Nucleus accumbens (tissue), 56 donors: ENCODE measurements at places on chromosomes 4 and X.

DNA sequence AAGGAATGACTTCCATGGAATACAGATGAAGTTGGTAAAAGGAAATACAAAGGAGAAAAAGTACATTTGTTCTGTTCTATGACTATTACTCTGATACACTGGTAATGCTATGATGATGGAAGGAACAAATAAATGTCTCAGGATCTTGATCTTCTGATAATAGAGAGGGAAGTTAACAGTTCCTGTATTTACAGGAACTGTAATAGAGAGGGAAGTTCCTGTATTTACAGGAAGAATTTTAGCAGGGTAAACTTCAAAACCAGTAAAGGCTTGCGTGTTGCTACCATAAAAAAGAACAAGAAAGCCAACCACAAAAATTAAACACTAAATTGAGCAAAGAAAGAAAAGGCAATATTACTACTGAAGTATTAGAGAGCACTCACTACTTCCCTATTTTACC lies 91.7 kb upstream of the HPGD start:
- no peak for DNase-seq

DNA sequence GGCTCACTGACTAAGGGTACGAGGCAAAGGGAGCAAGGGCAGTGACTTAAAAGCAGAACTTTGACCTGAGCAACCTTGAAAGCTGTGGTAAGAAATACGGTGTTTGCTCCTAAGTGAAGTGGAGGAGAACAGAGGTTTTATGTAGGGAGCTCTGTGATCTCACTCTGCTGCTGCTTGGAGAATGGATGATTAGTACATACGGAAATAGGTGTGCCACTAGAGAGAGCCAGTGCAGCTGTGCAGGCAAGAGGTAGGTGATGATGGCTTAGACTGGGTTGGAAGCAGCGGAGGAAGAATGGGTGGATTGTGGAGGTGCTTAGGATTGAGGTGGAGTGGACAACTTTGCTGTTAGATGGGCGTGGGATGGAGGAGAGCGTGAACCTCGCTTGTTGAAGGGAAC lies 85.0 kb downstream of the FAM193A start:
- DNase-seq, result no peak

GRCh38 chr4:76714226-76714625 lies 183.7 kb downstream of the SOWAHB start:
- DNase-seq, result no peak

GRCh38 chrX:83829874-83830273 lies 31.1 kb upstream of the CYLC1 start:
- DNase-seq, result no peak

DNA sequence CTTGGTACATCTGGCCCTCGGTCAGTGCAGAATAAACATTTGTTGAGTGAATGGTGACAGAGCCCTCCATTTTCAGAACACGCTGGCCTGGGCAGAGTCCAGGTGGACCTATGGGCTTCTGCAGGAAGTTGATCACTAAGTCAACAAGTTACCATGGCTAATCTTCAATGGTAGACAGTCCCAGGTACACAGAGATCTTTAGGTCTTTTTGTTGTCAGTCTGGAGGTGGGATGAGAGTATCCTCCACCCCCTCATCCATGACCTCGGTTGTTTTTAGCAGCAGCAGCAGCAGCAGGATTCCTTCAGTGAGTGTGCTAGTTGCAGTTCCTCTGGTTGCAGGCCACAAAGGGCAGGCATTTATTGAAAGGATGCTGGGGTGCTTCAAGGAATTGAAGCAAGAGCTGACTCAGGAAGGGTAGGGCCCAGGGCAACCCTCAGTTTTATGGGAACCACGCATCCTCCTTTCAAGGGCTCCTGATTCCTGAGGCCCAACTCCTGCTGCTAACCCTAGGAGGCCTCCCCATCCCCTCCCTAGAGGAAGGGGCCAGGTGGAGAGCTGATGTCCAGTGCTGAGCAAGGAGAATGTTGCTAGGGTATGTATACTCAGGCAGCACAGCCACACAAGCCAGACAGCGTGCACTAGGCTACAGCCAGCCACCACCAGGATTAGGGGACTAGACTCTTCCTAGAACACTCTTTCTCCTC lies 1.7 kb upstream of the USP27X start:
- DNase-seq, result no peak

DNA sequence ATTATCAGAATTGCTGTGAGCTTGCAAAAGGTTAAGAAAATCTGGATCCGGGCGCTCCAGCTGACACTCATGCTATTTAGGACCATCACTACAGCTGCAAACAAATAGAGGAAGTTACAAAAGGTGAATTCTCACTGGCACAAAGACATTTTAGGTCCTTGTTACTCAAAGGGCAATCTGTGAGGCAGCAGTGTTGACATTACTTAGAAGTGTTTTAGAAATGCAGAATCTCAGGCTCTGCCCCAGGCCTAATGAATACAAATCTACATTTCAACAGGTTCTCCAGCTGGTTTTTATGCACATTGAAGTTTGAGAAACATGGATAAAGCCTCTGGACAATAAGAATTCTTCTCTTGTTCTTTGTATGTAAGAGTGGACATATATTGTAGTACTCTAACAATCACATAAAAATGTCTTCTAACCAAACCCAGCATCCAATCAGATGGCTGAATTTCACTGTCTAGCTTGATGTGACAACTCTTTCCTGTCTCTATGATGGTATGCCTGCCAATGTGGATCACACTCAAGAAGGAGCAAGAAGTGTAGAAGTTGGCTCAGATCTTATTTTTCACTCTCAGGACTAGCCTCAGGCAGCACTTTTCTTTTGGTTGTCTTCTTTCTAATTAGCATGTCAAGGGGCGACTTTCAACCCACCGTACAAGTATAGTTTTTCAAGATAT lies 18.8 kb downstream of the SLC7A11 start:
- no peak for DNase-seq

GRCh38 chr4:53908661-53909078 lies 155.7 kb downstream of the CHIC2 start:
- peak; percentile 37 for DNase-seq

- DNase-seq, result no peak
These were observed 26.4 kb downstream of the SPIN3 start for GRCh38 chrX:56968980-56969379.

DNA sequence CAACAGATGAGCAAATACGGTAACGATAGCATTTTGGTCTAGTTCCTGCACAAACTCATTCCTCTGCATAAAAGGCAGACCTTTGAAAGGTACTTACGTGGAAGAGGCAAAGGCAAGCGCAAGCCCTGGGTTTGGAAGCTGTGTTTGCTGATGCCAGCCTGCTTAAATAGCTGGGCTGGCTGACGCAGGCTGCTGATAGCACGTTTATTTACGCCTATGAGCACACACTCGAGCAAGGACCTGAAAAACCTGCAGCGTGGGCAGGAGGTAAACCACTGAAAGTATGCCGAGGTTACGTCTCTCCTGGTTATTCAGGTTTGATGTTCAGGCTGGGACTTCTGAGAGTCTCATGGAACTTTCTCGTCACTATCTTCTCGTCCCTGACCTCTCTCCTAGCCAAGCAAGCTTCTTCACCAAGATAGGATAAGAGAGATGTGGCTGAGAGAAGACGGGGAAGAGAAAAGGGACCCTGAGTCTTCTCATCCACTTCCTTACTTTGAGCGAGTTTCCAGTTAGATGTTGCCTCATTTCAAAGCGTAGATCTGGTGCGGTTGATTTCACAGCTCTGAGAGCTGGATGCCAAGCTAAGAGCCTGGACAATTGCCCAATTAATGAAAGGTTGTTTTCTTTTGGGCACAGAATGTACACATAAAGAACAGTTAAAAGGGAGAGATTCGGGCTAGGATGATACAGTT lies at the start of gene HOPX:
HOPX (minus strand) TSS at position 139 of the 695 bp plus-strand sequence. CDS start 23,480 bp downstream, outside the sequence.
- no peak for DNase-seq

DNA sequence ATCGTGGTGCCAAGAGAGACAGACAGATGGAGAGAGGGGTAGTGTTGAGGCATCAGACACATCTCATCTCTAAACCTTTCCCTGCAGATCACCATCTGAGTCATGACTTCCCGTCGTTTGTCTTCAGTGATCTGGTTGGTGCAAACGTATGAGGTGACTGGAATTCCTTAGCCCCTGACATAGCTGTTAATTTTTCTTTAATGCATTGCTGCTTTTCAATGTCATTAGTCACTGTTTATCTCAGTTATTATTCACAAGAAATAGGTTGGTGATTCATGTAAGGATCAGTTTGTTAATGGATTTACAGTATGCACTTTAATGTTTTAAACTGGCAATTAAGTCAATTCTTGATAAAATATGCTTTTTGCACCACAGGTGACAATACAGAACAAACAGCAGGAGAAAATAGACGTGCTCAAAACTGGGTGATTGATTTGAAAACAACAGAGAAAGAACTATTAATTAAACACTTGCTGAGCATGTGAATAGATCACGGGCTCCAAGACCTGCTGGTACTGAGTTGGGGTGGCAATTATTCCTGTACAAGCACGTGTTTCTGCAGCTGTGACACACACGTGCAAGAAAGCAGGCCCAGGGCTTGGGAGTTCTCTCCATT lies 1.3 kb upstream of the TMEM154 start:
- DNase-seq, result no peak

DNA sequence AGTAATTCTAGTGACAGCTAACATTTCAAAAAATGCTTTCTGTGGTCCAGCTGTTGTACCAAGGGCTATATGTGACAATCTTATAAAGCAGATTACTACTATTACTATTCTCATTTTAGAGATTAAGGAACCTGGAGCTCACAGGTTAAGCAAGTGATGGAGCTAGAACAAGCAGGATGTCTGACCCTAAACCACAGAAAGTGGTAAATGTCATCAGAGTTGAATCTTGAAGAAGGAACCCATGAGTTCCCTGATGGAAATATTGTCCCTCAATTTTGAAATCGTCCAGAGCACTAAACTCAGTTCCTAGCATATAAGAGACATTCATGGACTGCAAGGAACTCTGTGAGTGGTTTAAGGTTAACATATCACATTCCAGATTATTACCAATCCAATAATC lies 214.0 kb downstream of the APBB2 start:
- no peak for DNase-seq

DNA sequence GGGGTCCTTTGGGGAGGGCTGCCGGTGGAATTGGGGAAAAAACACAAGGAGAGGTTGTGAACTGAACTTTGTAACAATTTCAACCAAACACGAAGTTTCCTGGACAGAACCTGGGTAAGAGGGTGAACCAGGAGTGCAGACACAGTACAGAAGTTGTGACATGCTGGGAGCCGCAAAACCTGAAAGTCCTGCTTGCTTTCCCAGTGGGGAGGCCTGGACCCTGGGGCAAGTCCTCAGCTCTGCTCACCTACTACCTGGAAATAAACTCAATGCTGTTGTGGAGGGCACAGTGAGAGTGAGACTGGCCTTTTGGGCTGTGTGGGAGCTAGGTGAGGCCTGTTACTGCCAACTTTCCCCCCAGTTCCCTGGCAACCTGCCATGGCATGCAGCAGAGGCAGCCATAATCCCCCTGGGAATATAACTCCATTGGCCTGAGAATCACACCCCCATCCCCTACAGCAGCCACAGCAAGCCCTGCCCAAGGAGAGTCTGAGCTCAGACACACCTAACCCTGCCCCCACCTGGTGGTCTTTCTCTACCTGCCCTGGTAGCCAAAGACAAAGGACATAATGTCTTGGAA lies 162.8 kb downstream of the THOC2 start:
- no peak for DNase-seq

- no peak for DNase-seq
These were observed 2.7 kb downstream of the BEX3 start for GRCh38 chrX:103378990-103379389.

DNA sequence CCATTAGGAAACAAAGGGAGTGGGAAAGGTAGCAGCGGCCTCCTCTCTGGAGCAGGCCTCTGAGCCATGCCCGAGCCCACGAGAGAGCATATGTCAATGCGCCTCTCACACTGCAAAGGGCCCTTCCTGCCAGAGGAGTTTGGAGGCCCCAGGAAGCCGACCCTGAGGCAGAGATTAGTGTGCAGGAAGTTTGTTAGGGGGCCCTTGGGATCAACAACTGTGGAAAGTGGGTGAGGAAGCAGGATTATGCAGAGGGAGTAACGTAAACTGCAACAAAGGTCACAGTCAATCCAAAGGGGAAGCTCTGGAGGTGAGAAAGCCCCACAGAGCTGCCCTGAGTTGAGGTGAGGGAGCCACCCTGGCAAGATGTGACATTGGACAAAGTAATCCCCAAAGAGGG lies 17.4 kb downstream of the RTL5 start:
- no peak for DNase-seq

- DNase-seq, result no peak
These were observed 6.3 kb upstream of the USP53 start for GRCh38 chr4:119206178-119206577.
